ENCODE measurements at places on chromosomes 11 and 22. TPM values are rescaled to one million over a fixed set of nuclear protein-coding genes. Genes with fewer than 3 reads are reported as not detected.

Gene ALKBH8
- 6.6 TPM for total RNA-seq

Gene GLYAT
- not detected for total RNA-seq

Gene OR4D9
- not detected for total RNA-seq

Gene PARVA
- total RNA-seq = 71.7 TPM

Gene IGF2
- total RNA-seq = 0.10 TPM

Gene FREY1
- 1.5 TPM for total RNA-seq

Gene CASP12
- total RNA-seq = not detected

Gene OSBP
- total RNA-seq = 43.5 TPM

Gene LIF
- 46.1 TPM for total RNA-seq

Gene MS4A15
- not detected for total RNA-seq

Gene F2
- not detected for total RNA-seq

Gene IFT27
- total RNA-seq = 17.6 TPM

Gene PYGM
- total RNA-seq = 8.8 TPM

Gene TIMM8B
- total RNA-seq = 32.2 TPM

Gene FLRT1
- total RNA-seq = 0.03 TPM

Gene TMPRSS6
- not detected for total RNA-seq

Gene GGTLC2
- total RNA-seq = not detected

Gene ANGPTL5
- not detected for total RNA-seq

Gene MUC6
- not detected for total RNA-seq

Gene ZNRD2
- total RNA-seq = 37.9 TPM

Gene PPP1R14B
- 186 TPM for total RNA-seq

Gene SLC36A4
- total RNA-seq = 8.8 TPM

Gene PACSIN3
- 18.2 TPM for total RNA-seq

Gene CCDC87
- 0.56 TPM for total RNA-seq

Gene CBLIF
- total RNA-seq = not detected

Gene BARX2
- total RNA-seq = not detected

Gene WT1
- not detected for total RNA-seq

Gene CNGA4
- total RNA-seq = 0.17 TPM

Gene POTEH
- not detected for total RNA-seq

Gene HBE1
- not detected for total RNA-seq

Gene VPS26B
- 43.1 TPM for total RNA-seq
